ENCODE measurements at places on chromosomes 5 and 9.
A peak's percentile ranks its signal among the peaks of the same experiment; 100 is the strongest.

DNA sequence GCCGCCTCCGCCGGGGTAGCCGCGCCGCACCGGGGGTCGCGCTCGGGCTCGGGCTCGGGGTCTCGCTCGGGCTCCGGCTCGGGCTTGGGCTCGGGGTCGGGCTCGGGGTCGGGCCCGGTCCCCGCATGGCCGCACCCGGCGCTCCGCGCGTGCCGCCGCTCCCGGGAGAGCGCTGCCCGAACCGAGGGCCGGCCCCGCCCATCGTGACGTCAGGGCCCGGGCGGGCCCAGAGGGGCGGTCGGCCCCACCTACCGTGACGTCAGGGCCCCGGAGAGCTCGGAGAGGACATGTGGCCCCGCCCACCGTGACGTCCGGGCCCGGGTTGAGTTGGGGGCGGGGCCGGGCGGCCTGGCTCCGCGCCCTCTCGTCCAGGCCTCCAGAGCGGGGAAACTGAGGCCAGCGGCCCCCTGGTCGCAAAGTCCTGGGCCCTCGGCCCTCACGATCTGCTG, at the start of gene NSMF:
Gene NSMF (minus strand): TSS at position 183 of the 449 bp plus-strand sequence. CDS start 232 bp downstream, outside the sequence.
- H3K4me3 ChIP-seq: peak within 1 kb of the TSS; percentile 90
- H3K27ac ChIP-seq: peak within 1 kb of the TSS; percentile 61
- no peaks in the 10 kb centered on the region for H3K36me3 ChIP-seq
- DNase-seq: no peak

DNA sequence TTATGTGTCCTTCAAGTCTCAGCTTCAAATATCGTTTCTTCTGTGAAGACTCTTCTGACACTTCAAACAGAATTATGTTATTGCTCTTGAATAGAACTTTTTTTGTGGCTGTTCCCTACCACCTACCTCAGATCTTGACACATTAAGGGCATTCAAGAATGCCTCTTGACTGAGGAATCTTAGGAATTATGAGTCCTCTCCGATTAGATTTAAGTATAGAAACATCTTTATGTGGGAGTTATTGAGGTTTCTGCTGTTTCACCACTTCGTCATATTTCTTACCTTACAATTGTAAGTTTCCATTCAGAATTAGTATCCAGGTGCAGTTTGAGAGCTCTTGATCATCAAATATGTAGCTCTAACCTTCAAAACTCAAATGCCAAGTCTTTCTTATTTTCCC, 324.2 kb upstream of the NUDT12 start:
- no peak for DNase-seq
- H3K4me3 ChIP-seq: no peak overlapping the region
- no peaks in the 10 kb centered on the region for H3K27me3 ChIP-seq
- no peak overlapping the region for H3K27ac ChIP-seq

- H3K4me1 ChIP-seq: peaks cover 59% of the 10 kb centered on the region
- H3K27ac ChIP-seq: peak overlapping the region; percentile 41
- no peaks in the 10 kb centered on the region for H3K27me3 ChIP-seq
- DNase-seq: no peak
- no peak overlapping the region for H3K4me3 ChIP-seq
Measured at GRCh38 chr5:78547731-78548615, 100.6 kb downstream of the LHFPL2 start.

DNA sequence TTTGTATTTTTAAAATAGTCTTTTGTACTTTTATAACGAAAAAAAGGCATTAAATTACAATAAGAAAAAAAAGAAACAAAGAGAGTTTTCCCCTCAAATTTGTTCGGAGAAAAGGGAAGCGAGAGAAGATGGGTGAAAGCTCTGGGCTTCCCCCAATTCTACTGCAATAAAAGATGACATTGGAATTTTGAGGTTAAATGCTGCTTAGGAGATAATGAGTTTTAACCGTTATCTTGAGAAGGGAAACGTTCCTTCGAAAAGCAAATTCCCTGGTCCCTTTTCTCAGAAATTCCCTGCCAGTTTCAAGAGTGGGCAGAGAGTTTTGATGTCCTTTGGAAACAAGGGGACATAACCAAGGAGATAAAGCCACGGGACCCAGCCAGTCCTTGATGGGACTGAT, 18.4 kb upstream of the ERGIC1 start:
- H3K27ac ChIP-seq: no peak overlapping the region
- no peak for DNase-seq
- H3K4me1 ChIP-seq: no peaks in the 10 kb centered on the region
- H3K4me3 ChIP-seq: no peak overlapping the region
- H3K27me3 ChIP-seq: no peaks in the 10 kb centered on the region

- H3K27ac ChIP-seq: no peak overlapping the region
- no peaks in the 10 kb centered on the region for H3K36me3 ChIP-seq
- no peak overlapping the region for H3K4me3 ChIP-seq
- H3K4me1 ChIP-seq: no peaks in the 10 kb centered on the region
Measured at GRCh38 chr9:87857948-87858335, 24.7 kb upstream of the SPATA31E1 start.

- H3K4me3 ChIP-seq: no peak overlapping the region
- no peaks in the 10 kb centered on the region for H3K36me3 ChIP-seq
- no peak for DNase-seq
- no peaks in the 10 kb centered on the region for H3K4me1 ChIP-seq
- no peak overlapping the region for H3K27ac ChIP-seq
Measured at GRCh38 chr5:139205124-139205523, 7.0 kb upstream of the SIL1 start.

GRCh38 chr5:120790339-120790738, 326.2 kb downstream of the PRR16 start:
- no peaks in the 10 kb centered on the region for H3K4me1 ChIP-seq
- no peaks in the 10 kb centered on the region for H3K27me3 ChIP-seq
- H3K36me3 ChIP-seq: no peaks in the 10 kb centered on the region
- no peak overlapping the region for H3K27ac ChIP-seq

- H3K27me3 ChIP-seq: peaks cover 3% of the 10 kb centered on the region
- no peak for DNase-seq
- no peak overlapping the region for H3K4me3 ChIP-seq
- no peak overlapping the region for H3K27ac ChIP-seq
Measured at GRCh38 chr5:173498739-173499470, 117.5 kb downstream of the BOD1 start.

- no peaks in the 10 kb centered on the region for H3K36me3 ChIP-seq
- H3K4me3 ChIP-seq: no peak overlapping the region
- peaks cover 15% of the 10 kb centered on the region for H3K27me3 ChIP-seq
- DNase-seq: no peak
- no peaks in the 10 kb centered on the region for H3K4me1 ChIP-seq
Measured at GRCh38 chr5:172564188-172564587, 76.9 kb upstream of the NEURL1B start.

DNA sequence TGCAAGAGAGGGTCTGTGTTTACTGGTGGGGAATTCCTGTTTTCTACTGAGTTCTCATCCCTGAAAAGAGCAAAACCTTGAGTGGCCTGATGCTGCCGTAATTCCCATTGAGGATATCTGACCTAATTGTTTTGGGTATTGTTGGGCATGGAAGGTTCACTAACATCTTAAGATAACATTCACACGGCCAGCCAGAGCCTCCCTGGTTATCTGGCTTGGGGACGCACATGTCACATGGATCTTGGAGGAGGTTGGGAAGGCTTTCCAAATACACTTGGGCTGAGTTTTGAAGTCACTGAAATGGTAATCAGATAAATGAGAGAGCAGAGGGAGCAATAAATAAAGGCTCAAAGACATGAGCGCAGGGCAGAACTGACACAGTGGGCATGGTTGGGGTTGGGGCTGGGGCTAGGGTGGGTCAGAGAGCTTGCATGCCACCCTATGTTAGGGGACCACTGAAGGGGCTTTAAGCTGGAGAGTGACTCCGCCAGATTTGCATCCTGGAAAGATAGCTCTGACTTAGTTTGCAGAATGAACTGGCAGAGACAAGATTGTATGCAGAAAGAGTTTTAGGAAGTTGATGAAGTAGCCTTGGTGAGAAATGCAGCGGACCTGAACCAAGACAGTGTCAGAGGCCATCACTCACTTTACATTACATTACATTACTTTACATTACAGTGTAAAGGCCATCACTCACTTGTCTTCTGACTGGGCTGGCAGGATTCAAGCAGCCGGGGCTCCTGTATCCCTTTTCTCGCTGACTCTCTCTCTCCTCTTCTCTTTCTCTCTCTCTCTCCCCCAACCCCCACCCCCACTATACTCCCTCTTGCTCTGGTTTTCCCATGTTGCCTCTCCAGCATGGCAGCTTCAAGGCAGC, 24.2 kb downstream of the SLC1A1 start:
- no peaks in the 10 kb centered on the region for H3K27me3 ChIP-seq
- H3K27ac ChIP-seq: no peak overlapping the region
- H3K36me3 ChIP-seq: no peaks in the 10 kb centered on the region
- H3K4me1 ChIP-seq: peaks cover 41% of the 10 kb centered on the region
- H3K4me3 ChIP-seq: no peak overlapping the region
- DNase-seq: no peak

DNA sequence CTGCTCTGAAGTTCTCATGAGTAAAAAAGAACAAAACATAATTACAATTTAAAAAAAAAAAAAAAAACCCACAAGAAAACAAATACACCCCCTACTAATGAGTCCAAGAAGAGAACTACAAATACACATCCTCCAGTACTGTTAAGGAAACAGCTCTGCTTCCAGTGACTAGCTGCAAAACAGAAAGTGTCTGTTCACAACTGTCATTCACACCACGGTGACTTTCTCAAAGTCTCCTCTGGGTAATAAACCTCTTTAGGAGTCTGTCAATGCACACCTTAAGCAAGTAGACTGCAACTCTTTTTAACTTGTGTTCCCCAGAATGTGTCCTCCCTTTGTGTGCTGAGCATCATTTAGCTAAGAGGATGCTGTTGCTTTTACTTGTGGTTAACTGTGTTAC, 6.2 kb downstream of the REEP5 start:
- H3K27ac ChIP-seq: no peak overlapping the region
- no peaks in the 10 kb centered on the region for H3K27me3 ChIP-seq

DNA sequence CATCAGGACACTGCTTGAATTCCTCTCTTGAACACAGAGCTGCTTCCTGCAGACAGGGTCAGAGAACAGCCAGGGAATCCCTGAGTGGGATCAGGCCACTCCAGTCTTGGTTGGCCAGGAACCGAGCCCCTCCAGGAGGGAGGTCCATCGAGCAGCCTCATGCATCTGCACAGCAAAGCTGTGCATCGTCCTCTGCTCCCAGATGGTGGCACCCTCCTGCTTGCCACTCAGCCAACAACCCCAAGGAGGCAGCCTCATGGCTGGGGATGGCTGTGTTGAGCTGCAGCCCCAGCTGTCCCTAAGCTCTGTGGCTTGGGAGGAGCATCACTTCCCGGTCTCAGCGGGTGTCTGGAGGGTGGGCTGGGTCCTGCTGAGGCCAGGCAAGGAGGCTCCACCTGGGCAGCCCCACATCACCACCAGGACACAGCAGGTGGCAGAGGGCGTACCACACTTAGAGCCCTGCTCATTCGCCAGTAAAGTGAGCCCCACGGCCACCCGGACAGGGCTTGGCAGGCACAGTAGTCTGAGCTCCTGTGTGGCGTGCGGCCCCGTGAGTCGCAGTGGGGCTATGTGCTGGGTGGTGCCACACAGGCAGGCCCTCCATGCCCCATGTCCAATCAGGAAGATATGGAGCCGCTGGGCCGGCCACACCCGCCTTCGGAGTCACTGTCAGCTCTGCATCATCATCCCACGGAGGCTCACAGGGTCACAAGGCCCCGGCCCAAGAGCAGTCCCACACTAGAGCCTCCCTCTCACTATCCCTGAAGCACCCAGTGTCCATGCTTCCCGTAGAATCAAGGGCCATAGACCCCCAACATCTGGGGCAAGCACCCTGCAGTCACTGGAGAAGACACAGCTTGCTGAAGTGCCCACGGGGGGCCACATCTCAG, 11.9 kb downstream of the LPCAT1 start:
- DNase-seq: no peak
- H3K4me3 ChIP-seq: no peak overlapping the region
- no peaks in the 10 kb centered on the region for H3K27me3 ChIP-seq
- H3K4me1 ChIP-seq: peaks cover under 1% of the 10 kb centered on the region
- no peak overlapping the region for H3K27ac ChIP-seq

GRCh38 chr5:36982146-36982545, 105.6 kb downstream of the NIPBL start:
- no peak overlapping the region for H3K27ac ChIP-seq
- no peaks in the 10 kb centered on the region for H3K27me3 ChIP-seq
- H3K4me1 ChIP-seq: no peaks in the 10 kb centered on the region
- no peak for DNase-seq
- H3K4me3 ChIP-seq: no peak overlapping the region

DNA sequence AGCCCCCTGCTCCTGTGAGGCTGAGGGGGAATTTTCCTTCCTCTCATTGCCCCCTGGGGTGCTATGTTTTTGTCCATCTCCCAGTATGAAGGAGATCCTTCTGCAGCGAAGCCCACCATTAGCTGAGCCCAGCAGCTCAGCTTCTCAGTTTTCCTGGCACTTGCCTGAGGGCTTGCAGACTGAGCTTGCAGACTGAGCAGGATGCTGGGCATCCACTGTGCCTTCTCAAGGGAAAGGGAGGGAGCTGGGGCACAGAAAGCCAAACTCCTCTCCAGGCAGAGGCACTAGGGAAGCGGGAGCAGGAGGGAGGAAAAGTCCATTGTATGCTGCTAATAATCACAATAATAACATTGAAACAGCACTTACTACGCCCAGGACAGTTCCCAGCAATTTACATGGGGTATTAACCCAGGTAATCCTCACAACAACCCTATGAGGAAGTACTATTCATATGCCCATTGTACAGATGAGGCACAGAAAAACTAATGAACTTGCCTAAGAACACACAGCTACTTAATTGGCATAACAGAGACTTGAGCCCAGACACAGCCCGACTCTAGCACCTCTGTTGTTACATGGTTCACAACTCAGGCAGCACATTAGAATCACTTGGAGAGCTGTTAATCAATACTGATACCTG, 86.9 kb upstream of the SSBP2 start:
- no peak for DNase-seq
- no peak overlapping the region for H3K27ac ChIP-seq
- no peak overlapping the region for H3K4me3 ChIP-seq
- no peaks in the 10 kb centered on the region for H3K27me3 ChIP-seq
- no peaks in the 10 kb centered on the region for H3K36me3 ChIP-seq

DNA sequence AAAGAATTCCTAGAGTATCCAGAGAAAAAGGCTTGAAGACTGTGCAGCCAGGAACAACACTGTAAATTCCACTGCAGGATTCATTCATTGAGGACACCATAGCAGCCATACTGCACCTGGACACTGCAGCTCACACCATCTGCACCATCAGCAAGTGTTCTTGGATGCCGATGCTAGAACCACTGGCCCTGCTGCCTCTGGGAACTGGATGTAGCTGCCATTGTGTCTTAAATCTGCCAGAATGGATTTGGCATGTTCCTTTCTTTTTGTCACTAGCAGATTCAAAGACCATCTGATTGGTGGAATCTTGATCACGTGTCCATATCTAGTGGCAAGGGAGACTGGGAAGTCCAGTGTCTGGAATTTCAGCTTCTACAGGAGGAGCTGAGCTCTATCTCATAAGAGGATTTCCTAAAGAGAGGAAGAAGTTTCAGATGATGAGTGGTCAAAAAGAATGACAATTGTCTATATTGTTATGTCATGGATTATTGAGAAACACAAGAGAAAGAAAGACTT, 278.3 kb upstream of the ANKRD55 start:
- H3K4me1 ChIP-seq: no peaks in the 10 kb centered on the region
- no peaks in the 10 kb centered on the region for H3K27me3 ChIP-seq
- no peak for DNase-seq

DNA sequence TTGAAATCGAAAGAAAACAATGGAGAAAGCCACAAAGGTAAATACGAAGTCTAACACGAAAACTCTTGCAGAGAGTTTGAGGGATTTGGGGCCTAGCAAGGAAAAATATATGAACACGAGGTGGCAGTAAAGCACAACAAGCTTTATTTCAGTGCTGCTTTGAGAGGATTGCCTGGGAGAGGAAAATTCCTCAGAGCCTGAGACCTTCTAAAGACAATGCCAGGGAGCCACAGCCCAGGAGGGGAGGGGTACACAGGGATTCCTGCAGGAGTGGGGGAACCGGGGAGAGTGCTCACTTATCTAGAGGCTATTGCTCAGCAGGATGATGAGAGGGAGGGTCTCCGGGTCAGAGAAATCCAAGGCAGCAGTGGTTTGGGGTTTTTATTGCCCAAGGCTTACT, 134.9 kb upstream of the ADCY2 start:
- no peak overlapping the region for H3K27ac ChIP-seq
- H3K4me3 ChIP-seq: no peak overlapping the region
- H3K4me1 ChIP-seq: no peaks in the 10 kb centered on the region
- no peaks in the 10 kb centered on the region for H3K36me3 ChIP-seq
